Choroid plexus epithelial cell (primary cell): ENCODE measurements at places on chromosomes 7 and 10.

DNA sequence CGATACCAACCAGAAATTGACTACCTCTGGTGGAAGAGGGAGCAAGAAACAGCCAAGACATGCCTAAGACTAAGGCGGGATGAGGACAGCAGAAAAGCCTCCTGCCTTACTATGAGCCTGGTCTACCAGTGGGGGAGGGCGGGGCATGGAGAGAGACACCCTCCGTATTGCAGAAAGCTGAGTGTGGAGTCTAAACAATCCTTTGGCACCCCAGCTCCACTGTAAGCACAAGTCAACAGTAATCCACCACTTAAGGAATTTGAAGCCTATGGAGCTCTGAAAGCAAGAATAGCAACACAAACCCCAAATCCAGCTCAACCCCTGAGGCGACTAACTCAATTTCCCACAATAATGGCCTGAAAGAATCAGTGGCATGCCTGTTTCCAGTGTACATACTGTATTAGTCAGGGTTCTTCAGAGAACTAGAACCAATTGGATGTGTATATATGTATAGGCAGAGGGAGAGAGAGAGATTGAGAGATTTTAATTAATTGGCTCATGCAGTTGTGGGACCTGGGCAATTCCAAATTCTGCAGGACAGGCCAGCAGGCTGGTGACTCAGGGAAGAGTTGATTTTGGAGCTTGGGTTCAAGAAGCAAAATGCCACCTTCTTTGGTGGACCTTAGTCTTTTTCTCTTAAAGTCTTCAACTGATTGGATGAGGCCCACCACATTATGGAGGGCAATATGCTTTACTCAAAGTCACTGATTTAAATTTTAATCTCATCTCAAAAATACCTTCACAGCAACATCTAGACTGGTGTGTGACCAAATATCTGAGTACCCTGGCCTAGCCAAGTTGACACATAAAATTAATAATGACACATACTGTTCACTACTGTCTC lies 13.5 kb downstream of the PPIF start:
- DNase-seq: no peak

DNA sequence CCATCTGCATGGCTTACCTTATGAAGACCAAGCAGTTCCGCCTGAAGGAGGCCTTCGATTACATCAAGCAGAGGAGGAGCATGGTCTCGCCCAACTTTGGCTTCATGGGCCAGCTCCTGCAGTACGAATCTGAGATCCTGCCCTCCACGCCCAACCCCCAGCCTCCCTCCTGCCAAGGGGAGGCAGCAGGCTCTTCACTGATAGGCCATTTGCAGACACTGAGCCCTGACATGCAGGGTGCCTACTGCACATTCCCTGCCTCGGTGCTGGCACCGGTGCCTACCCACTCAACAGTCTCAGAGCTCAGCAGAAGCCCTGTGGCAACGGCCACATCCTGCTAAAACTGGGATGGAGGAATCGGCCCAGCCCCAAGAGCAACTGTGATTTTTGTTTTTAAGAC lies 12.4 kb downstream of the DUSP5 start:
- peak; percentile 30 for DNase-seq

- no peak for DNase-seq
These were observed 161.7 kb downstream of the FAM107B start for GRCh38 chr10:14612873-14613587.

DNA sequence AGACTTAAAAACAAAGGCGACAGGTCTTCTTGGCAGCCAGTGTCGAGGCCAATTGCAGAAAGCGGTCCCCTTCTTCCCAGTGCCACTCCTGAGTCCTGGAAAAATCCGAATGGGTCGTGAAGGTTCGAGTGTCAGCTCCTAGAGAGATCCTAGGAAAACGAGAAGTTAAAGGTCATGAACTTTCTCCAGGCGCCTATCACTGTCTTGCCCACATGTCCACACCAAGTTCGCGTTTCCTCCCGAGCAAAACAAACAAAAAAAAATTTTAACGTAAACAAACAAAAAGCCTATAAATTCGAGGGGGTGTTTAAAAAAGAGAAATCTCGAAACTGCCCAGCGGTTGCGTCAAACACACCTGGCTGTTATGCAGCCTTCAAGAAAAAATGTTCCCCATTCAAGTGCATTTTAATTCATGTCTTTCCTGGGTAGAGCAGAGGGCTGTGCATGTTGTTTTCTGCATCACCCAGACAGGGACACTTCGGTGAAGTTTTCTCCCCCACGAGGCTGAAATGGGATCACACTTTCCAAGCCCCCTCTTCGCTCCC lies 1.5 kb downstream of the ARHGAP21 start:
- DNase-seq: peak; percentile 49

- no peak for DNase-seq
These were observed 43.7 kb downstream of the ELFN1 start for GRCh38 chr7:1713502-1714484.

DNA sequence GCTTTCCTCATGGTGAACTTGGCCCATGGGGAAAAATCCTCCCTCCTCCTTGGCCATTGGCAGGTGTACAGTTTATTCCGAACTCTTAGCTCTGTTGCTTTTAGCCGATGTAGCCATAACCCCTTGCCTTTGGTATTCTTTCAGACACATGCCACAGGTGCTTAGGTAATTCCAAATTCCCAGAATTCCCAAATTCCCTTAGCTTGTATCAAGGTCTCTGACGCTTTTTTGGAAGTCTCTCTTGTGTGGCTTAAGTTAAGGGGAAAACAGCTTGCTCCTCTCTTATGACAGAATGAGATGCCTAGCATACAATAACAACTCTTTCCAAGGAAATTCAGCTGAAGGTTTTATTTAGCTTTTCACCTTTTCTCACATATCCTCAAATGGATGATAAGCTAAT lies 68.0 kb downstream of the SUGCT start:
- DNase-seq: no peak

DNA sequence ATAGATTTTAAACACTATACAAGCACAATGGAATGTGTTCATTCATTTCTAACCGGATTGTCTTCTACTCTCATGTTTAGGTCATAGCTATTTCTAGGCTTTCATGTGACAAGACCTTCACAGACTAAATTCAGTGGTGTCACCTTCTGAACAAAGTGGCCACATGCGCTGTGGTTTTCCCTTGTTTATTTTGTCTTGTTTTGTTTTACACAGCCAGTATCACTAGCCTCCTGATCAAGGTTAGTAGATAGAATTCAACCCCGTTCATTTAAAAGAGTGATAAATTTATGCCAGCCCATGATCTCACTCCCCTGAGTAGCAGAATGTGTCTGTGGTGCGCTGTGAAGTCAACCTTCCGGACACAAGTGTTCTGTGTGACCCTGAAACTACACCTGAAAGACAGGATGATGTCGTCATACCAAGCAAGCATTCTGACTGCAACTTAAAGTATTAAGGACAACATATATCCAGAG lies 209.1 kb downstream of the CREB5 start:
- DNase-seq: no peak

GRCh38 chr10:25175527-25176420 lies 973 bp downstream of the GPR158 start:
- DNase-seq: peak; percentile 23

GRCh38 chr10:63437116-63437949 lies 28.4 kb downstream of the JMJD1C start:
- peak; percentile 60 for DNase-seq

DNA sequence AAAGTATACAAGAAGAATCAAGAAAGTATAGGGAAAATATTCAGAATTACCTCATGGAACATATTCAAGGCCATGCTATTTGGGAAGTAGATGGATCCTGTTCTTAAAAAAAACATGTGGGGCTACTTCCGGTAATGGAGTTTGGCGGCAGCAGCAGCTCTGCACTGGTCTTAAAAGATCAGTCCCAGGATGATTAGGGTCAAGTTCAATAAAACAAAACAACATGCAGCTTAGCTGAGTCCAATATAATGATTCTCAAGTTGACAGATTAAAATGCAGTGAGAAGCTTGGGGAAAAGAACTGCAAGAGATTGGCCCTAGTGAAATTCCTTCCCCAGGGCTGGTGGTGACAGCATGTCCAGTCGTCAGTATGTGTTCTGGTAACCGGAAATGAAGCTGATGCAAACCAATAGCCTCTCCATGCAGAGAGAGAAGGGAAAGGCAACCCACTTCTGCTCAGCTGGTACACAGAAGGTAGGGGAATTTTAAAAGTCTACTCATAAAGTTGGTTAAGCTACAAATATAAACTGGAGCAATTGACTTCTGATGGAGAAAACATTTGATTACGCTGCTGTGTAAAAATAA lies 305.1 kb upstream of the IMMP2L start:
- peak; percentile 61 for DNase-seq

DNA sequence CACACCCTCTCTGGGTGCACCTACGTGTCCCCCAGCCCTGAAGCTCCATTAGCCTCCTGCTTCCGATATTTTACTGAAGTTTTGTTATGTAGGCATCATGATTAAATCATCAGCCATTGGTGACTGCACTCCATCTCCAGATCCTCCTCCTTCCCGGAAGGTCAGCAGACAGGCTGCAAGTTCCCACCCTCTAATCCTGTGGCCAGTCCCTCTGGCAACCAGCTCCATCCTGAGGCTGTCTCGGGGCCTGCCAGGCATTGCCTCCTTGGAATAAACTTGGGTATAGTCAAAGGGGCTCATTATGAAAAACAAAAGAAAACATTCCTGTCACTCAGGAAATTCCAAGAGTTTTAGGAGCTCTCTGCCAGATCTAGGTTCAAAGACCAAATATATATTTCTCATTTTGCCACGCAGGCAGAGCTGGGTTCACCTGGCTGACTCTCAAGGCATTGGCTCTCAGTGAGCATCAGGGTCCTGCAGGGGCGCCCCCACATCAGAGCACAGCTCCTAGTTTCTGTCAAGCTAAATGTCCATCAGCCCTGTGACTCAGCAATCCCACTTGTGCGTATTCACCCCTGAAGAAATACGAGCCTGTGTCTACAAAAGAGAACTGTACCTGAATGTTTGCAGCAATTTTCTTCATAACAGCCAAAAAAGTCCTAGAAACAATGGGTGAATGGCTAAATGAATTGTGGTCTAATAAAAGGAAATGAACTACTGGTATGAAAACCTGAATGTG lies 27.4 kb upstream of the TMEM72 start:
- no peak for DNase-seq

DNA sequence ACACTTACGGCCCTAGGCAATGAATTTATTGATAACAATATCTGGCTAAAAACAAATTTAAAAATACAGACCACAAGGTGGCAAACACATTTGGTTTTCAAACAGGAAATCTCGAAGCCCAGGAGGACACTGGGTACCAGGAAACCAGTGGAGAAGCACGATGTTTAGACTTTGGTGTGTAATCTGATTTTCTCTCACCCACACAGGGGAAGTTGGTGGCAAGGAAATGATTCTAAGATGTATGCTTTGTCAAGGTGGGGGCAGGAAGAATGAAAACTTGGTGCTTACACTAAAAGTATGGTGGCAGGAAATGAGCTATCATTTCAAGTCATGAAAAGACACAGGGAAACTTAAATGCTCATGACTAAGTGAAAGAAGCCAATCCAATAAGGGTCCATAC lies 113.2 kb upstream of the ANKRD1 start:
- no peak for DNase-seq

DNA sequence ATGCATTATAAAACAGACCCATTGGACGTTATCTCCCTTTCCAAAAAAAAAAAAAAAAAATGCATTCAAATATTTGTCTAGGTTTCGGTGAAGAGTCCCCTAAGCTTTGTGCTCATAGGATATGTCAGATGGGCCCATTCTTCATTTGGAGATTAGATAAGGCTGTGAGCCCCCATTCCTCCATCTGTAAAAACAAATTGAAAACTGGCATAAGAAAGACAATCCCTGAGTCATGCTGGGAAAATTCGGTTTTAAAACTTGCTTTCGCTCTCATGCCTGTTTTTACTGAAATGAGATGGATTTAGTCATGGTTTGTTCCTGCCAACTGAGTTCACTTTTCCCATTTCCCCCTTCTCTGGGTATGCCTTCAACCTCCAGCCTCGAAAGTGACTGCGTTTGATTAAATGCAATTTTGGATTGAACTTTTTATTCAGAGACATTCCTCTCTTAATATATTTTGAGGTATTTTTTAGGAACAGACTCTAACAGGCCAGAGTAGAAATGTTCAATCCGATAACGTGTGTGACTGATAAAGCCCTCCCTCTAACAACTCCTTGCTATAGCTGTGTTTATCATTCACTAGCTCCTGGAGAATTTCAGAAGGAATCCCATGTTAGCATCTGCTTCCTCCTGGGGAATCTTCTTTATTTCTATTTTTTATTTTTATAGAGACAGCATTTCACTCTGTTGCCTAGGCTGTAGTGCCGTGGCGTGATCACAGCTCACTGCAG lies 190.9 kb upstream of the LYZL2 start:
- peak; percentile 79 for DNase-seq

- peak; percentile 38 for DNase-seq
These were observed 734 bp downstream of the ABCB4 start for GRCh38 chr7:87474533-87475358.

- DNase-seq: peak; percentile 99
These were observed 64.8 kb upstream of the DNAJB6 start for GRCh38 chr7:157271991-157272324.

DNA sequence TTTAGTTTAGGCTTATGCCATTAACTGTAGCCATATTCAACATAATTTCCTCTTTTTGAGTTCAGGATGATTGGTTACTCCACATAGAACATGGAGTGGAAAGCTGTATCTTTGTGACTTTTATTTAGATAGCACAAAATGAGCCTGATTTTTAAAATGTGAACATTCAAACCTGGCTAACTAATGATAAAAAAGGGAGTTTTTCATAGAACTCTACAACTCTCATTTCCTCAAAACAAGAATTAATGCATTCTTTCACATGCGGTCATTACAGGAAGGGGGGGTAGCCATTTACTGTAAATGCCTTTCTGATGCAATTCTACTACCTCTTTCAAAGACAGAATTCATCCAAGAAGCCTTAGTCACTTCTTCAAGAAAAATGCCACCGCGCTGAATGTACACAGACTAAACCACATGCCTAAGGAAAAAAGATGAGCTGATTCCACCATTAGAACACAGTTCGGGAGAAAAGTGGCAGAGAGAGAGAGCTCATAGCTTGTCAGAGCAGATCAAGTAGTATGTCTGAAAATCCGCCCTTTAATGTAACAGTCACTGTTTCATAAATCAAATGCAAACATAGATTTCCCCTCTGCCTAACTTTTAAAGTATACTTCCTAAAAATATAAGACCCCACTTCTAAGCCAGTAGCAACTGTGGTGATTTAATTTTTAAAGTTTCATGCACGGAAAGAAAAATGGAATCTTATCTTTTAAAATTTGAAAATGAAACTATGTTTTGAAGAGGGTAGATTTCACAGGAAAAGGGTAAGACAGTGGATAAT lies 226.4 kb upstream of the KLF14 start:
- DNase-seq: peak; percentile 98

- DNase-seq: no peak
These were observed 163.3 kb downstream of the USP6NL start for GRCh38 chr10:11448190-11448544.

DNA sequence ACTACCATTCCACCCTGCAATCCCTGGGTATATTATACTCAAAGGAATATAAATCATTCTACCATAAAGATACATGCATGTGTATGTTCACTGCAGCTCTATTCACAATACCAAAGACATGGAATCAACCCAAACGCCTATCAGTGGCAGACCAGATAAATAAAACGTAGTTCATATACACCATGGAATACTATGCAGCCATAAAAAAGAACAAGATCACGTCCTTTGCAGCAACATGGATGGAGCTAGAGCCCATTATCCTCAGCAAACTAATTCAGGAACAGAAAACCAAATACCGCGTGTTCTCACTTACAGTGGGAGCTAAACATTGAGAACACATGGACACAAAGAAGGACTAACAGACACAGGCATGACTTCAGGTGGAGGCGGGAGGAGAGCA lies 138.3 kb downstream of the DYNC2I1 start:
- DNase-seq: no peak
